GM03348 (cell line): ENCODE measurements at places on chromosomes 6 and 20.

DNA sequence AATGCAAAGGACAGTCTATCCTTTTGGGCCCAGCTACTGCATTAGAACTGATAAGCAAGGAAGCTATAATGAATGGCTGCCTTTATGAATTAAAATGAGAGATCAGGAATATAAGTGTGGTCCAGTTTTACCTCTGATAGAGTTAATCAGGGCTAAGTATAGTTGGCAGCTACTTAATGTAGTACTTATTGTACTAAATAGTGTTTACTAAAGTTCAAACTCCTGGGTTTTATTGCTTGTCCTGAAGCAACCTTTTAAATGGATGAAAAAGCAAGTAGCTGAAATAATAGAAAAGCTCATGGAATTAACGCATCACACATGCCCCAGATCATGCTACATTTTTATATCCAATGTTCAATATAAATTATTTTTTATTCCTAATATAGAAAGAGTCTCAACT, 5.3 kb downstream of the TRMT11 start:
- DNase-seq: no peak

GRCh38 chr6:133959667-133960368, 6.8 kb downstream of the TBPL1 start:
- no peak for DNase-seq

GRCh38 chr6:37756135-37756534, 58.5 kb upstream of the MDGA1 start:
- DNase-seq: no peak

- DNase-seq: no peak
Measured at GRCh38 chr6:32943864-32944649, 3.2 kb upstream of the HLA-DMB start.

GRCh38 chr6:37260444-37260843, 2.5 kb upstream of the TMEM217 start:
- no peak for DNase-seq

GRCh38 chr6:20583444-20583800, 49.2 kb downstream of the CDKAL1 start:
- DNase-seq: no peak

- no peak for DNase-seq
Measured at GRCh38 chr20:750801-751200, 17.5 kb downstream of the SLC52A3 start.

- DNase-seq: peak; percentile 9
Measured at GRCh38 chr6:19830171-19830570, 7.0 kb upstream of the ID4 start.

GRCh38 chr6:17418281-17419188, 25.1 kb downstream of the CAP2 start:
- DNase-seq: peak; percentile 52

- DNase-seq: peak; percentile 64
Measured at GRCh38 chr6:151493804-151494234, at the start of gene CCDC170. TSS of gene CCDC170 (plus strand) at chr6:151494017. CDS start at chr6:151494129, 112 bp downstream.

- DNase-seq: no peak
Measured at GRCh38 chr20:50290808-50291207, 100.2 kb downstream of the CEBPB start.

DNA sequence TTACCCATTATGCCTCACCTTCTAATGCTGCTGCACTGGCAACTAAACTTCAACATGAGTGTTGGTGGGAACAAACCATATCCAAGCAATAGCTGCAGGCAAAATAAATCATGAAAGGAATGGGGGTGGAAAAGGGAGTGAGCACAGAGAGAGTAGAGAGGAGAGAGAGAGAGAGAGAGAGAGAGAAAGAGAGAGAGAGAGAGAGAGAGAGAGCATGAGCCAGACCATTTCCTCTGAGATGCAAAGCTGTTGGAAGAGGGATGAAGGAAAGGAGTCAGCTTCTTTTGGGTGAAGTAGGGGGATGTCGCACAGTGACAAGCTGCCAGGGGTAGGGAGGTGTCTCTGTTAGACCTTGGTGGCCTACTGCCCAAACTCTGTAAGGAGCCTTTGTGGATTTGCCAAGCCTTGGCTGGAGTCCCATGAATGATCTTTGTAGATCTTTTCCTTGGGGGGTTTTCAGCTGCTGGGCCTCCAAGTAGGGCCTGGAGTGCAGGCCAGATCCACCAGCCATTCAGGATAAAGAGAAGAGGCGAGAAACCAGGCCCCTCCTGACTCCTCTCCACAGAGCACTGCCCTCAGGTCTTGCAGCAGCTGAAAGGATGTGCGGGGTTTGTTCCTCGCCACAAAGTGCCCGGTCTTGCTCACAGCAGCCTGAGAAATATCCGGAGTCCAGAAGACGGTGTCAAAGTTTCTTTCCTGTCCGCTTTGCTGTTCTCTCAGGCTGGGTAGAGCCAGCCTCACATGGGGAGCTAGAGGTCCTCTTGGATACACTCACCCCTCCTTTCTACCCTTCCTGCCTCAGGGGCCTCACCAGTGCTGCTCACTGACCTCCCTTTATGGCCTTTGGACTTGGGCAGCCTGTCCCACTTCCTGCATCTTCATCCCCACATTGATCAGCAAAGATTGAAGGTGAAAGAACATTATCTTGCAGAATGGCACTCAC, 17.8 kb downstream of the BTBD3 start:
- no peak for DNase-seq

DNA sequence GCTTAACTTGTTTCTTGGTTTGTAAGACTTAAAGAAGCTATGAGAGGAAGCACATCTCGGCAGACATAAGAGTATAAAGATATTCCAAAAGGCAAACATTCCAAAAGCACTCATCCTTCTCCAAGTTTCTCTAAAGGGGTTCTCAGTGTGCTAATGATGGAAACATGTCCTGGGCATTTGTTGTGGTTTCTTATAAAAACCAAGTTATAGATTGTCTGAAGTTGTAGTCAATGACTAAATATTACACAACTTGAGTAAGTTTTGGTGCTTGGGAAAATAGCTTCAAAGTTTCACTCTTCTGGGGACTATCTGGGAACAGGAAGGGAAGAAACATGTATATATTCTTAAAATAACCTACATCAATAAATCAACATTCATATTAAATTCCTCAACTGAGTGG, 128.3 kb upstream of the TBX18 start:
- DNase-seq: peak; percentile 11

GRCh38 chr20:47905628-47906347, 120.5 kb upstream of the SULF2 start:
- DNase-seq: no peak

GRCh38 chr20:40323361-40323794, 365.7 kb downstream of the MAFB start:
- DNase-seq: no peak

- no peak for DNase-seq
Measured at GRCh38 chr6:170160628-170161611, 130.0 kb downstream of the DLL1 start.

DNA sequence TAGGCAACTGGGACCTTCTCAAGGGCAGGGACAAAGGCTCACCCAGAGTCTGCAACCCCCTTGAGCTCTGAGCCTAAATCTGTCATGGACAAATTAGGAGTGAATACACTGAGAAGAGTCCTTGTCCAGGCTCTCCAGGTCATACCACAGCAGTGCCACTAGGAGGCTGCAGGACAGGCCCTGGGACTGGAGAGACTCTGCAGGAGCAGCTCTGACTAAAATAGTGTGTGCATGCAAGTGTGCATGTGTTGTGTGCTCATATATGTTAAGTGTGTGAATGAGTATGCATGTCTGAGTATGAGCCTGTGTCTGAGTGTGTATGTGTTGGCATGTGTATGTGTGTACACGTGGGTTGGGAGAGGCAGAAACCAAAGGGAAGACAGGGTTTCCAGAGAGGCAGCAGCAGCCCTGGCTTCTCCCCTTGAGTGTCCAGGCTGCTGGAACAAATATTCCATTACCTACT, 27.1 kb downstream of the MRPL14 start:
- DNase-seq: peak; percentile 58
